Stimulated activated CD4-positive, alpha-beta T cell treated with anti-CD3 and anti-CD28 coated beads, TNF-alpha, amount 100 ng/mL, for 48 hours (primary cell): ENCODE measurements at places on chromosomes 4 and X.

- DNase-seq = no peak
Measured at GRCh38 chr4:141913928-141914327, 277.5 kb downstream of the IL15 start.

- DNase-seq = no peak
Measured at GRCh38 chr4:123479944-123480343, 83.3 kb downstream of the SPRY1 start.

DNA sequence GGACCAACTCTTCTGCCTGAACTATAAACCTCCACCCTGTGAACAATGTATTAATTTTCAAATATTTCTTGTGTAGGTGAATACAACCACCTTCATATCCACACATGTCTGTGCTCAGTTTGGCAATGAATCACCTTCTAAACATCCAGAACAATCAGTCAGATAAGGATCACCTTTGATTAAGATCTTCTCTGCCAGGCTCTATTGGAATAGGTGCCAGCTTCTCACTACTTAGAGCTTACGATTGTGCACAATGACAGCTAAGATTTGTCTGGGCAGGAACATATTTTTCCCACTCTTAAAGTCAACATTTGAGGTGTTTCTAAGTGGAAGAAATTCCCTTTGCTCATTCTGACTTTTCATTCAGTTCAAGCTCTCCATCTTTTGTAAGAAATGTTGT lies 237.2 kb downstream of the IL1RAPL2 start:
- no peak for DNase-seq

GRCh38 chr4:98248934-98249333 lies 12.2 kb upstream of the RAP1GDS1 start:
- DNase-seq = no peak

DNA sequence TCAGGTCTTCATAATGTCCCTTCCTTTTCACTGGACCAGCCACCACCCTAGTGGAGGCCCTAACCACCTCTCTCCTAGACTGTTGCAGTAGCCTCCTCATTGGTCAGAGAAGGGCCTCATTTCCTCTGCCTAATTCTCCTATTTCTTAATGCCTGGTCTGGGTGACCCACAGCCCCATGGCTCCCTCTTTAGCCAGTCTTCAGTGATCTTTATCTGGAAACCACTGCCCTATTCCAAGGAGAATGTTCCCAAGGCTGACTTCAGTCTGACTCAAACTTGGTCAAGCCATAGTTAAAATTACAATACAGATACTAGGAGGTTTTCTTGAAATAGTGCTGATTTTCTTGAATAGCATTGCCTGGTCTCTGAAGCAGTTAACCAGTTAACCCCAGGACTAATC lies 53.6 kb upstream of the PRPS1 start:
- DNase-seq = no peak

- no peak for DNase-seq
Measured at GRCh38 chrX:37445182-37445581, 96.0 kb downstream of the PRRG1 start.

DNA sequence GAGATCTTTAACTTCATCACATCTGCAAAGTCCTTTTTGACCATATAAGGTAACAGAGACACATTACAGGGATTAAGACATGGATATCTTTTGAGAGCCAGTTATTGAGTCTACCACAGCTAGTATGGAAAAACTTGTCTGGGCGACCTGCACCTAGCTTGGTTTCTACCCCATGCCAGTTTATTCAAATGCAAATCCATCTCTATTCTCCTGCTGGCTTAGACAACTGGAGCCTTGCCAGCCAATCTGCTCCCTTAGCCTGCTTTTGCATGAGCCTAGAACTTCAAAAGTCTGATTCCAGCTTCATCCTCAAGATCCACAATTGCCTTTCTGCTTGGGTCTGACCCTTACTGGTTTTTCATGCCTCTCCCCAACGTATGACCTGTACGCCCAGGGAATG lies 212.0 kb upstream of the AFF2 start:
- no peak for DNase-seq

DNA sequence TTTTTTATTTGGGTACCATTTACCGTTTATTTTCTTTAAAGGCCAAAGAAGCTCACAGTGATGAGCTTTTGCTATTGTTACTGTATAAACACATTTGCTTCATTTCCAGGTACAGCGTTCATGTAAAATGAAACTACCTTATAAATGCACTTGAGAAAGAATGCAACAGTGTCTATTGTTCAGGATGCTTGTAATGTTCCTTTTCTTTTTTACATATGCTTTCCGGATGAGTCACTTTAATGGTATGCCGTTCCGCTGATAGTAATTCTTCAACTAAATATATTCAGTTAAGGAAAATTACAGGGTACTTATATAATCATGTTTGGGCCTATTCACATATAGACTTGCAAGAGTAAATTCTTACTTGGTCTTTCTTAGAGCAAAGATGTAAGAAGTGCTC lies 354.9 kb downstream of the RPA4 start:
- no peak for DNase-seq

GRCh38 chr4:188911199-188911598 lies 772.0 kb downstream of the TRIML1 start:
- DNase-seq = no peak

- no peak for DNase-seq
Measured at GRCh38 chr4:3371033-3372001, 70.5 kb upstream of the HGFAC start.

DNA sequence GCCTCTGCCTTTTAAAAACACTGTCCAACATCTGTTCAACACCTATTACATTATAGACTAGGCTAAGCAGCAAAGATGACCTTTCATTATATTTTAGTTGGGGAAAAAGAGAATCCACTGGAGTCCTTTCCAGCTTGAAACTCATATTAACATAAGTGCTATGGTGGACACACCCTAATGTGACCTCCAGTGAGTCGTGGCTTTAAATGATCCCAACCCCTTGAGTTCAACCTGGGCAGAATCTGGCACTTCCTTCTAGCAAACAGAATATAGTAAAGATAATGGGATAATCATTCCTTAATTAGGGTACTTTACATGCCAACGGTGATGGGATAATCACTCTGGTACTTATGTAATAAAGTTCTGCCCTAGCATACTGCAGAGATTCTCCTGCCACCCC lies 162.6 kb downstream of the MAB21L2 start:
- DNase-seq = no peak

DNA sequence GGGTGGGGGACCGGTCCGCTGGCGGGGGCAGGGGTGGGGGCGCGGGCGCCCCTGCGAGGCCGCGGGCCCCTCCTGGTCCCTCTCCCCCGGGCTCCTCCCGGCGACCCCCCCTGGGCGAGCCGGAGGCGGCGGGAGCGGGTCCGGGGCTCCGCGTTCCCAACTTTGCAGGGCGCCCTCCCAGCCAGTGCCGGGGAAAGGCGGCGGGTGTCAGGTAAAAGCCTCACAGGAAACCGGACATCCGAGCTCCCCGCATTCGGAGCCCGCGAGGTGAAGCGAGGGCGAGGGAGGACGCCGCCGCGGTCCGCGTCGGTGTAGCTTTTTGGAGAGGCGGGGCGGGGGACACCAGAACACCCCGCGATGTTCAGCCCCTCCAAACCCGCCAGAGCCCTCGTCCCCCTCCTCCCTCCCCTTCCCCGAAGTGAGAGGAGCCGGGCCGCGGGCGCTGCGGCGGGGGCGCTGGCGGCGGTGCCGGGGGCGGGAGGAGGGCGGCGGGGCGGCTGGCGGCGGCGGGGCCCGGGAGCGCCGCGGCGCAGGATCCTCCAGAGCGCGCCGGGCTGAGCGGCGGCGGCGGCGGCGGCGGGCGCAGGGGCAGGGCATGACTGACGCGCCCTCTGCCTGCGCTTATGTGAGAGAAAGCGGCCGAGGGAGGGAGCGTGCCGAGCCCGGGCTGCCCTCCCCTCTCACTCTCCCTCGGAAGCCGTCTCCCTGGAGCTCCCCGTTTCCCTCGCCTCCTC lies at the start of gene VEGFC:
Gene VEGFC (minus strand): TSS at position 597 of the 734 bp plus-strand sequence. CDS start 611 bp downstream, outside the sequence.
- DNase-seq = no peak

GRCh38 chr4:153138736-153139135 lies 65.5 kb upstream of the TRIM2 start:
- no peak for DNase-seq

DNA sequence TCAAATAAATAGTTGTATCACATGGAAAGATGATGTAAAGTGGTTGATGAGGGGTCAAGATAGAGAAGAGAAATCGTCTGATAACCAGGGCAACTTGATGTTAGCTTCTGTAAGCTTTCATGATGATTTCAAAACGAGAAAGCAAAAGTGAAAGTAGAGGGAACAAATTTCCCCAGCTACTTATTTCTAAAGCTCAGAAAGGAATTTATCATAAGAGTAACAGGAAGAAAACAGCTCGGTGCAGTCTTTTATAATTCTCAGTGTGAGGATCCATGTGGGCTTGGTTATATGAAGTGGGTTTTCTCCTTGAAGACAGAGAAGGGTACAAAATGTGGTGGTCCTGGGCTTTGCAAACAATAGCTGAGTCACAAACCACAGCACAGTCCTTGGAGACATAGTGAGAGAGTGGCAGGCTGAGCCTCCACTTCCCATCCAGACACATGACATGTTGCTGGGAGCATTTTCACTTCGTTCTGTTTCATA lies 32.1 kb upstream of the GLRA2 start:
- no peak for DNase-seq

GRCh38 chr4:137678796-137679195 lies 146.5 kb upstream of the PCDH18 start:
- DNase-seq = no peak

DNA sequence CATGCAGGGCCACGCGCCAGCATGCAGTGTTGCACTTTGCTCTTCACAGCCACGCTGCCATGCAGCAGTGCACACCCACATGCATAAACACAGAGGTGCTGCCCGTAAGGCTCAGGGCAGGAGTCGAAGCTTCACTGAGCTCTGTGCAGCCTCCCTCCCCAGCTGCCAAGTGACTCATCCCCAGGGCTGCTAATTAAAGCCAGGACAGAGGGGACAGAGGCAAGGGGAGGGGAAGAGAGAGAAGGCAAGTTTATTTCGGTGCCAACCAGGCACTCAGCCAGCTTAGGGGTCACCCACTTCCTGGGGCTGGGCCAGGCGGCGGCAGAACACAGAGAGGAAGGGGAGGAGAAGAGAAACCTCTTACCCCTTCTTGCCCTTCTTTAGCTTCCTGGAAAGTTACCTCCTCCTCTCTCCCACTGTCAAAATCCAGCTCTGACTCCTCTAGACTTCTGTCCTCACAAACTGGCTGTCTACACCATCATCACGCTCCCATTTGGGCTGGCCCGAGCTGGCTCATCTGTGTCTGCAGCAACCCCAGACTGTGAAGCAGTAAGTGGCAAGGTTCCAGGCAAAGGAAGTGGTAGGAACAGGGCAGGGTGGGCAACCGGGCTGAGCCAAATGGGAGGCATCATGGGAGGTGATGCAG lies 6.2 kb upstream of the IQSEC2 start:
- no peak for DNase-seq

DNA sequence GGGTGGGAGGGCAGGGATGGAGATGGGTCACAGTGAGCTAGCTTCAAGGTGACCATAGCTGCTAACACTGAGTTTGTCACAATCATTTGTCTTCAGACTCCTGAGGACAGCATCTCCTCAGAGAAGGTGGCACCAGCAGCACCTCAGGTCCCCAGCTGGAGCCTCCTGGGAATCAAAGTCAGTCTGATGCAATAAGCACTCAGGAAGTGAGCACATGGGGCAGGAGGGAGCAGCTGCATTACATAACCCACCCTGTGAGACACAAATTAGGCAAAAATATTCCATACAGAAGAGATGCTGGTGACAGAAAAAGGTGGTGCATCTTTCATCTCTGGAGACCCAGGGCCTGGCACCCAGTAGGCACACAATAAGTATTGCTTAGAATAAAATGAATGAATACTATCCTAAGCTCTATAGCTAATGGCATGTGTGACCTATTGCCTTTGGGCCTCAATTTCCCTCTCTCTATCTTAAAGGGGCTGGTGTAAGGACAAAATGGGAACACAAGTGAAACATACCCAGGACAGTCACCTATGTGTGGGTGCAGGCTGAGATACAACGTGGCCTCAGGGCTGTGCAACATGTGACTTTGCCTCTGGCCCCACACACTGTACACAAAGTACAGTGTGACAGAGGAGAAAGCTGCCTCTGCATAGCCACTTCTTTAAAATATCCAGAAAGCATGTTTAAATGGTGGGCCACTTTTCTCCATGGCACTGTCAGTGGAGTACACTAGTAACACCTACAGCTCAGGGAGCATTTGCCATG lies 37.1 kb downstream of the SLC39A8 start:
- no peak for DNase-seq

DNA sequence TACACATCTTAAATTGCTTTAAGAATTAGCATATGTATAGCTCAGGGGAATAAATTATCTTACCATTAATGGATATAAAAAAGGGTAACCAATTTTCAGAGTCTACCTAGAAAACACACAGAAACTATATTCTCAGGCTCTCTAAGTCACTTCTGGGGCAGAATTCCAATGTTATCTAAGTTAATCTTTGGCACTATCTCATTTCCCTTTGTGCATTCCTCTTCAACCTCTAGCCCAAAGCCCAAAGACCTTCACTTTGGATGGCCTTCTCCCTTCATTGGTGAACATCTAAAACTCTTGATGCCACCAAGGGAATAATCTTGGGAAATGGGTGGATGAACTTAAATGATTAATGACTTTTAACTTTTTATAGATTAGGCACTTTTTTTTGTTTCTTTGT lies 108.3 kb downstream of the APBB2 start:
- DNase-seq = no peak

DNA sequence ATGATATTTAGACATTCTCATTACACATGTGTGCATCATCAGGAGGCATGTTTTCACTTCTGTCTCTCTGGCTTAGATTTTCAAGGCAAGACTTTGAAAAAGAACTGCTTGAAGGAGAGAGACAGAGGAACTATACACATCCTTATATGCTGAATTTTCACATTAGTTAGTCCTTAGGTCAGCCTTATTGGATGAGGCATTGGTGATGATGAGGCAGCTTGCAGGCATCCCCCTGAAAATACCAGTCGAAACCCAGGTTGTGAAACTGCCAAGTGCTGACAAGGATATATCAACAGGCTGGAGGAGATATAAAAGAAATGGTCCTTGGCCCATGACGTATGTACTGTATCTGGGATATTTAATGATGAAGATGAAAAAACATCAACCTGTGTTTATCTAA lies 297.2 kb upstream of the AADAT start:
- DNase-seq = no peak

- DNase-seq = no peak
Measured at GRCh38 chr4:1329408-1330371, 17.3 kb upstream of the UVSSA start.

DNA sequence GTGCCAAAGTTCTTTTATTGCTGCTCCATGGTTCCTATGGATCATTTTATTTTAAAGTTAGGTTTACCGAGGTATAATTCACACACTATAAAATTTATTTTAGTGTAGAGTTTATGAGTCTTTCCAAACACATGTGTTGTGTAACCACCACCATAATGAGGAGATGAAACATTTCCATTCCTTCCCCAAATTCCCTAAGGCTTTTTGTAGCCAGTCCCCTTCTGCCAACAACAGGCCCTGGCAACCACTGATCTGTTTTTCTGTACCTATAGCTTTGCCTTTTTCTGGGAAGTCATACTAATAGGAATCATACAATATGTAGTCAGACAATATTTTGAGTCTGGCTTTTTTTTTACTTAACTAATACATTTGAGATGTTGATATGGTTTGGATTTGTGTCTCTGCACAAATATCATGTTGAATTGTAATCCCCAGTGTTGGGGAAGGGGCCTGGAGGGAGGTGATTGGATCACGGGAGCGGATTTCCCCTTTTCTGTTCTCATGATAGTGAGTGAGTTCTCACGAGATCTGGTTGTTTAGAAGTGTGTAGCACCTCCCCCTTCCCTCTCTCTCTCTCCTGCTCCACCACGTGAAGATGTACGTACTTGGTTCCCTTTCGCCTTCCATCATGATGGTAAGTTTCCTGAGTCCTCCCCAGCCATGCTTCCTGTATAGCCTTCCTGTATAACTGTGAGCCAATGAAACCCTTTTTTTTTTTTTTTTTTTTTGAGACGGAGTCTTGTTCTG lies 59.6 kb upstream of the DHX15 start:
- DNase-seq = no peak
